Adrenal gland (tissue), 19 donors: ENCODE measurements at places on chromosomes 16 and 17. TPM values are rescaled to one million over a fixed set of nuclear protein-coding genes. Genes with fewer than 3 reads are reported as not detected.
A peak's percentile ranks its signal among the peaks of the same experiment; 100 is the strongest.

Gene CDH13
- polyA plus RNA-seq: 3.3 TPM

Gene FZD2
- polyA plus RNA-seq: 2.7 TPM

Gene MEFV
- 0.40 TPM for polyA plus RNA-seq

Gene KRT24
- polyA plus RNA-seq: 0.24 TPM

Gene TGFB1I1
- 11.3 TPM for polyA plus RNA-seq

Gene SLC13A2
- not detected for polyA plus RNA-seq

Gene UBE2I
- 70.1 TPM for polyA plus RNA-seq

Gene ZNF287
- 11.7 TPM for polyA plus RNA-seq

- H3K27ac ChIP-seq: peak overlapping the region; percentile 99
- peak overlapping the region; percentile 62 for H3K4me3 ChIP-seq
- no peaks in the 10 kb centered on the region for H3K36me3 ChIP-seq
- DNase-seq: peak; percentile 86
- H3K27me3 ChIP-seq: no peaks in the 10 kb centered on the region
These were observed 518 bp downstream of the MT1E start for GRCh38 chr16:56625943-56626654.

DNA sequence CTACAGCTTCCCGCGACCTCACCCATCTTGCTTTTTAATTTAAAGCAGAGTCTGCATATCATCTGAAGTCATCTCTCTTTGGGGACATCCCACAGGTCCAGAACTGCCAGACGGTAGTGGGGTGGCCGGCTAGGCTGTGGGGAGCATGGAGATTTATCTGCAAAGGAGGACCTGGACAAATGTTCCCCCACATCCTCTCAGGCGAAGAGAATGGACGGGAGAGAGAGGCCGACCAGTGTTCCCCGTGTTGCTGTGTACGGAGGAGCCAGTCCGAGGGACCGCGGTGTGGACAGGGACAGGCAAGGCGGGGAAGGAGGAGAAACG is 665 bp upstream of the MT1M start:
- no peak overlapping the region for H3K27ac ChIP-seq
- H3K36me3 ChIP-seq: no peaks in the 10 kb centered on the region
- peaks cover 7% of the 10 kb centered on the region for H3K27me3 ChIP-seq
- no peak overlapping the region for H3K4me3 ChIP-seq
- H3K4me1 ChIP-seq: peaks cover 19% of the 10 kb centered on the region

DNA sequence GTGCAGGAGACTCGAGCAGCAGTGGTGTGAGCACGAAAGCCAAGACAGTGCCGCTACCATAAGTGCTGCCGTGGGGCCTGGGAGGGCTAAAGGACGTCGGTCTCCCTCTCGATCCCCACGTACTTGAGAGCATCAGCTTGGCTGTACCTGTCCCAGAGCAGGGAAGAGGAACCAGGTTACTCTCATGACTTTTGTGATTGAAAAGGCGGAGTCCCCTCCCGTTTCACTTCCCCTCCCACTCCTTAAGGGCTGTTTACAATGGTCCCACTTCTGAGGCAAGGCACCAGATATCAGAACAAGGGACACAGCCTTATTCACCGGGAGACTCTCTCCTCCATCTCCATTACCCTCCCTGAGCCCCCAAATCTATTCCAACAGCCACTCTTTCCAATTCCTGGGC is 20.1 kb downstream of the CNTNAP1 start:
- H3K4me3 ChIP-seq: no peak overlapping the region
- no peaks in the 10 kb centered on the region for H3K27me3 ChIP-seq
- no peak for DNase-seq

- DNase-seq: no peak
- no peak overlapping the region for H3K27ac ChIP-seq
- no peak overlapping the region for H3K4me3 ChIP-seq
- H3K4me1 ChIP-seq: no peaks in the 10 kb centered on the region
- no peaks in the 10 kb centered on the region for H3K36me3 ChIP-seq
- H3K27me3 ChIP-seq: no peaks in the 10 kb centered on the region
These were observed 403.8 kb downstream of the SHISA9 start for GRCh38 chr16:13305019-13305755.

GRCh38 chr17:13721705-13722104 is 120.0 kb upstream of the HS3ST3A1 start:
- no peak for DNase-seq
- no peaks in the 10 kb centered on the region for H3K36me3 ChIP-seq
- H3K4me3 ChIP-seq: no peak overlapping the region
- no peaks in the 10 kb centered on the region for H3K27me3 ChIP-seq
- no peak overlapping the region for H3K27ac ChIP-seq

- no peaks in the 10 kb centered on the region for H3K4me1 ChIP-seq
- no peak overlapping the region for H3K4me3 ChIP-seq
- H3K36me3 ChIP-seq: no peaks in the 10 kb centered on the region
- DNase-seq: no peak
- H3K27ac ChIP-seq: no peak overlapping the region
- H3K27me3 ChIP-seq: peaks cover 30% of the 10 kb centered on the region
These were observed 706 bp downstream of the SHISA6 start for GRCh38 chr17:11241611-11242226.

DNA sequence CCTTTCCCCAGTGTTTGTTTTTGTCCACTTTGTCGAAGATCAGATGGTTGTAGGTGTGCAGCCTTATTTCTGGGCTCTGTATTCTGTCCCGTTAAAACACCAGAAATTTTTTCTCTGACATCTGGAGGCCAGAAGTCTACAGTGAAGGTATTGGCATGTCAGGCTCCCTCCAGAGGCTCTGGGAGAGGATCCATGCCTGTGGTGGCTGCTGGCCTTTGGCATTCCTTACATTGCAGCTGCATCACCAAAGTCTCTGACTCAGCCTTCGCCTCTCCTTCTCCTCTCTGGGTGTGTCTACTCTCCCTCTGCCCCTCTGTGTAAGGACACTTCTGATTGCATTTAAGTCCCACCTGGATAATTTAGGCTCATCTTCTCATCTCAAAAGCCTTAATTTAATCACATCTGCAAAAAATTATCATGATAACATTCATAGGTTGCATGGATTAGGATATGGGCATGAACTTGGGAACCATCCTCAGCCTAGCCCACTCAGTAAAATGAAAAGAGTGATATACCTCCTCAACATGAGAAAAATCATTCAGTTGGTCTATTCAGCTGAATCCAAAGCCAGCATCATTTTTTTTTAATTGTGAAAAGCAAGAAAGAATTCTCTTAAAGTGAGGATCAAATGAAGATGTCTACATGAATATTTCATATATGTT is 78.0 kb downstream of the MAP2K6 start:
- no peak overlapping the region for H3K4me3 ChIP-seq
- no peaks in the 10 kb centered on the region for H3K4me1 ChIP-seq
- H3K36me3 ChIP-seq: no peaks in the 10 kb centered on the region
- DNase-seq: no peak
- no peak overlapping the region for H3K27ac ChIP-seq

GRCh38 chr17:68657576-68657975 is 56.4 kb upstream of the FAM20A start:
- no peak overlapping the region for H3K4me3 ChIP-seq
- no peak overlapping the region for H3K27ac ChIP-seq
- no peaks in the 10 kb centered on the region for H3K27me3 ChIP-seq

DNA sequence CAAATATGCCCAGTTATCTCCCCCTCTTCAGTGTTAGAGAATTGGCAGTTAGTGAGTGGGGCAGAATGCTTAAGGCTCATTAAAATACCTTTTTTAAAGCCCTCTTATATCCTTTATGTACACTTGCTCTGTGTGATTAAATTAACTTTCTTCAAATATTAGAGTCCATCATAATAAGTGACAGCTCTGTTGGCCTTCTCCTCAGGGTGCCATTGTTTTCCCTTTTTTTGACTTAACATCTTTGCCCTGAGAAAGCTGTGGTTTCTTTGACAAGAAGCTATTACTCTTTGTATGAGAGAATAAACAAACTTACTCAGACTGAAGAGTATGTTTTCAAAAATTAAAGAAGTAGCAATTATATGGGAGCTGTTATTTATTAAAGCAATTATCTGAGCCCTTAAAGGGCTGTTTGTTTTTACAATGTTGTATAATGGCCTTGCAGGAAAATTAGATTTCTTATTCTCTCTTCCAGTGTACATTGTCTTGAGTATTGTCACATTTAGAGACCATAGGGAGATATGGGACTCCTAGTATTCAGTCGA is 13.4 kb downstream of the RBBP6 start:
- no peak for DNase-seq
- no peak overlapping the region for H3K4me3 ChIP-seq
- H3K27me3 ChIP-seq: no peaks in the 10 kb centered on the region
- H3K36me3 ChIP-seq: peaks cover 51% of the 10 kb centered on the region

- DNase-seq: no peak
- H3K27me3 ChIP-seq: no peaks in the 10 kb centered on the region
- H3K4me3 ChIP-seq: no peak overlapping the region
- no peaks in the 10 kb centered on the region for H3K4me1 ChIP-seq
- no peak overlapping the region for H3K27ac ChIP-seq
- no peaks in the 10 kb centered on the region for H3K36me3 ChIP-seq
These were observed 27.9 kb downstream of the RPRML start for GRCh38 chr17:46950997-46951621.

- no peak overlapping the region for H3K27ac ChIP-seq
- H3K36me3 ChIP-seq: no peaks in the 10 kb centered on the region
- no peaks in the 10 kb centered on the region for H3K27me3 ChIP-seq
- no peak overlapping the region for H3K4me3 ChIP-seq
- peaks cover 76% of the 10 kb centered on the region for H3K4me1 ChIP-seq
- no peak for DNase-seq
These were observed 22.3 kb downstream of the ERN1 start for GRCh38 chr17:64107500-64108236.

GRCh38 chr16:82085011-82085779 is 50.1 kb downstream of the HSD17B2 start:
- no peaks in the 10 kb centered on the region for H3K4me1 ChIP-seq
- H3K27ac ChIP-seq: no peak overlapping the region
- no peak overlapping the region for H3K4me3 ChIP-seq
- no peaks in the 10 kb centered on the region for H3K27me3 ChIP-seq
- H3K36me3 ChIP-seq: no peaks in the 10 kb centered on the region
- no peak for DNase-seq

DNA sequence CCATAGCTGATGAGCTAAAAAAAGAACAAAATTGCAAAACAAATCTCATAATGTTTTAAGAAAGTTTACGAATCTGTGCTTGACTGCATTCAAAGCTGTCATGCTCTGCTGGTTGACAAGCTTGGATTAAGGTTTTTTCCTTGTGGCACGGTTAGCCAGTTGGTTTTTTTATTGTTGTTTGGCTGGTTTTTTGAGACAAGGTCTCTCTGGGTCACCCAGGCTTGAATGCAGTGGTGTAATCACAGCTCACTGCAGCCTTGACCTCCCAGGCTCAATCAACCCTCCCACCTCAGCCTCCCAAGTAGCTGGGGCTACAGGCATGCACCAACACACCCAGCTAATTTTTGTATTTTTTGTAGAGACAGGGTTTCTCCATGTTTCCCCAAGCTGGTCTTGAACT is 45.7 kb downstream of the PHKB start:
- H3K27ac ChIP-seq: no peak overlapping the region
- H3K4me3 ChIP-seq: no peak overlapping the region
- no peaks in the 10 kb centered on the region for H3K27me3 ChIP-seq
- H3K36me3 ChIP-seq: no peaks in the 10 kb centered on the region
- H3K4me1 ChIP-seq: peaks cover 18% of the 10 kb centered on the region

DNA sequence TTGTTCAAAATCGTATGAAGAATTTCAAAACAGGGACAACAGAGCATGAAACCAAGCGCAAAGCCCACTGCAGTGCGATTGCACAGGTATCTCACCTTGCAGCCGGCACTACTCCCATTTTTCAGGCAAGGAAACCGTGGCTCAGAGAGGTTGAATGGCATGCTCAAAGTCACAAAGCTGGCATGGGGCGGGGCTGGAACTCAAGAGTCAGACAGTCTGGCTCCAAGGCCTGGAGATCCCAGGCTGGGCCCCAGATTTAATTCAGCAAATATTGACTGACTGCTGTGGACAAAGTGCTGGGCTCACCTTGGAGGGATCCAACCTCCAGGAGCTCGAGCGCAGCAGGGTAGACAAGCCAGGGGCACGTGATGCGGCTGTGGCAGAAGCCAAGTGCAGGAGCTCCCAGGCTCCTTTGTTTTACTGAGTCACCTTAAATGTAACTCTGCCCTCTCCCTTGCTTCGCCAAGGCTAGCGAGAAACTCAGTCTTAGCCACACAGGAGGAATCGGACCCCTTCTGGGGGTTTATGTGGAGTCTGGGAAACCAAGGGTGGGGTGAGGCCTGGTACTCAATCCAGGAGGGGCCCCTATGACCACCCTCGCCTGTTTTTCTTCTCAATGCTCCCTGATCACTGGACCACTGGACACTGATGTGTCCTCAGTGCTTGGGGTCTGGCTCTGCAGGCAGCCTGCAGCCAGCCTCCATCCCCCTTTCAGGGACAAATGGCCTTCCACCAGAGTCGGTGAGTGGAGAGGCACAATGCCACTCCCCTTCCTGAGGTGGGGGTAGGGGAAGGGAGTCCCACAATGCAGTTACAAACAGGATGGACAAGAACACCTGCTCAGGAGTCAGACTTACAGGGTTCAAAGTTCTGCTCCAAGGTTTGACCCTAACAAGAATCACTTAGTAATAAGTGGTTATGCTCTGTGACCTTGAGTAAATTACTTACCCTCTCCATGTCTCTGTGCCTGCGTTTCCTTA is 3.9 kb upstream of the SPATA20 start:
- H3K4me1 ChIP-seq: peaks cover 41% of the 10 kb centered on the region
- DNase-seq: peak; percentile 88
- H3K36me3 ChIP-seq: no peaks in the 10 kb centered on the region
- peak overlapping the region; percentile 3 for H3K27ac ChIP-seq

DNA sequence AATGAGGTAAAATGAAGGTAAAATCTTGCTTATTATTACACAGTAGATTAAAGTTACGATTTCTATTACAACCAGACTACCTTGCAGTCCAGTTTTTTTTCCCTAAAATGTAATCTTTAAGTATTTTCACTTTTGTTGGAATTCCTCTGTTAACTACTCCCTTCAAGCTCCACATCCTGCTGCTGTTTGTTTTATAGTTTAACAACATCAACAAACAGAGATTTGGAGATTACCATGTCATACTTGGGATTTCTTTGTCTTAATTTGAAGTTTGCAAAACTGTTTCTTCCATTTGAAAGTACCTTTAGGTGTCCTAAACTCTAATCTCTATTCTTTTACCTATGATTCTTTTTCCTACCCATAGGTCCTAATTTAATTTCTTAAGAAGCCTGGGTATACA is 83.3 kb downstream of the ABHD15 start:
- DNase-seq: no peak
- H3K4me1 ChIP-seq: no peaks in the 10 kb centered on the region
- H3K36me3 ChIP-seq: no peaks in the 10 kb centered on the region
- H3K27me3 ChIP-seq: no peaks in the 10 kb centered on the region

- peaks cover 14% of the 10 kb centered on the region for H3K4me1 ChIP-seq
- no peak overlapping the region for H3K4me3 ChIP-seq
- H3K27me3 ChIP-seq: no peaks in the 10 kb centered on the region
- H3K36me3 ChIP-seq: peaks cover 50% of the 10 kb centered on the region
- H3K27ac ChIP-seq: no peak overlapping the region
These were observed 15.4 kb upstream of the CTCF start for GRCh38 chr16:67546761-67547422.
